Inflammatory macrophage treated with lipopolysaccharide for 1 hour (primary cell): ENCODE measurements at places on chromosomes 7 and 10.

DNA sequence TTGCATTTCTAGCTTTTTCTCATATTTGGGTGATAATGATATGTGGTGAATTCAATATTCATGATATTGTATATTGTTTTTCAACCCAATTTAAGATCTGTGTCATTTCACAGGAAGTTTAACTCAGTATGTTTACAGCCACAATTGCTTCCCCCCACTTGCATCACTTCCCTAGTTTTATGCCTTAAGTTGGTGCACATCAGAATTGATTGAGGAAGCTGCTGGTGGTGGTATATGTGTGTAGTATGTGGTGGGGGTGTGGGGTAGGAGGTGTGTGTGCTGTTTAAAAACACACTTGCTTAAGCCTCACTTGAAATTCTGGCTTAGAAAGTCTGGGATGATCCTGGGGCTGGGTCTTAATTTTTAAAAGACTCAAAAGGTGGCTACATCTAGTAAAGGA lies 245.1 kb upstream of the AOAH start:
- DNase-seq = peak; percentile 88

- no peak for DNase-seq
Observed at GRCh38 chr7:77699056-77699455, 2.8 kb downstream of the RSBN1L start.

GRCh38 chr10:101400585-101400984 lies 46.6 kb downstream of the BTRC start:
- no peak for DNase-seq

- DNase-seq = no peak
Observed at GRCh38 chr7:9657257-9657656, 1223.8 kb downstream of the NXPH1 start.

- no peak for DNase-seq
Observed at GRCh38 chr7:94576316-94576715, 66.7 kb downstream of the CASD1 start.

GRCh38 chr7:127715901-127716300 lies 63.9 kb downstream of the SND1 start:
- DNase-seq = no peak

DNA sequence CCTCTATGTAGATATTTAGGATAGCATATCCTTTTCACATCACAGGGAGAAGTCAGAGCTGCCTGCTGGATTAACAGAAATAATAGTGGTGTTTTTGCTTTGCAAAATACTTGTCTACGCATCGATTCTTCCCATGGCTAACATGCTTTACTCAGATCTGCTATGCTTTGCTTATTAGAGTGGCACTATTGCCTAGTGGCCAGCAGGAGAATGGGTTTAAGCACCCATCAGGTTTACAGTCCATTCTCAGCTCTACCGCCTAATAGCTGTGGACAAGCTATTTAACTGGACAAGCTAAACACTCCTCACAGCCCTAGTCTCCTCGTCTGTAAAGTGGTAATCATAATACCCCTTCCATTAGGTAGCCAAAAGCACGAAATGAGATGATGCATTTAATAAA lies 218.2 kb upstream of the CCDC6 start:
- no peak for DNase-seq

DNA sequence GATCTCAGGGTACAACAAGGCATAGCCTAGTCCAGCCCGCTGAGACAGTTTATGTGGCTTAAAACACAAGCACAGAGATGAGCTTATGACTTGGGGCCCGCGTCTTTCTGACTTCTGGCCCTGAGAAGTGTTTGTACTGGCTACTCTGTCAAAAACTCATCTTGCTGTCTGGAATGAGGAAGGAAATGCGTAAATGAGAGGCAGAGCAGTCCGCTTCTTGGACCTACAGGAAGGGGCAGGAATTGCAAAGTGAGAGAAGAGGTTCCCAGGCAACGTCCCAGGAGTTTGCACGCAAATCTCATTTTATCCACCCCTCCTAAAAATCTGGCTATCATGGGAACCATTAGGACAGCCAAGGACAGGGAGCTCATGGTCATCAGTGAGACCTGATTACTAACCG lies 5.5 kb downstream of the ANXA11 start:
- DNase-seq = peak; percentile 63

DNA sequence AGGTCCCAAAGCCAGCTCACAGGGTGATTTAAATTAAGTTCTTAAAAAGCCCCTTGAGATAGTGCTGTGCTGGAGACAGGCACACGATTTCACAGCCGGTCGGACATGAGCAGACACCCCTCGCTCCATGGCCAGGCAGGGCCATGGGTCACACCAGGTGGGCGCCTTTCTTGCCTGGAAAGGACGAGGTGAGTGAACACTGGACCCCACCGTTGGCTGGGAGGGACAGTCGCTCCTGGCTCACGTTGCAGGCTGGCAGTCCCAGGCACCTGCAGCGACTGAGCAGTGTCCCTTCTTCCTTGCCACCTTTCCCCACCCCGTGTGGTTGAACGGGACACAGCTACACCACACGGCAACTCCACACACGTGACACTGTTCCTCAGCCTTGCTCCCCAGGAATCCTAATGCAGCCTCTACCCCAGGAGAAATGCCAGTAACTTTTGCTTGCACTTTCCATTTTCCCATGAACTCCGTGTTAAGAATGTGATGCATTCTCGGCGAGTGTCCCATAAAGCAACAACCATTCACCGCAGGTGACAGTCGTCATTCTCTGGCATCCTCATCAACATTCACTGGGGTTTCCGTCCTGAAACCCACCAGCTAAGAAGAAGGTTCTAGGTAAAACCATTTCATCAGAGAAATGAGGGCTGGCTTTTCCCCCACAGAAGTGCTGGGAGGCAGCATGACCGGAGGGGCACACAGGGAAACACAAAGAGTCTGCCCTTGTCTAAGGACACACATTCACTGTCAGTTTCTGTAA lies 217.4 kb downstream of the ZMYND11 start:
- no peak for DNase-seq

DNA sequence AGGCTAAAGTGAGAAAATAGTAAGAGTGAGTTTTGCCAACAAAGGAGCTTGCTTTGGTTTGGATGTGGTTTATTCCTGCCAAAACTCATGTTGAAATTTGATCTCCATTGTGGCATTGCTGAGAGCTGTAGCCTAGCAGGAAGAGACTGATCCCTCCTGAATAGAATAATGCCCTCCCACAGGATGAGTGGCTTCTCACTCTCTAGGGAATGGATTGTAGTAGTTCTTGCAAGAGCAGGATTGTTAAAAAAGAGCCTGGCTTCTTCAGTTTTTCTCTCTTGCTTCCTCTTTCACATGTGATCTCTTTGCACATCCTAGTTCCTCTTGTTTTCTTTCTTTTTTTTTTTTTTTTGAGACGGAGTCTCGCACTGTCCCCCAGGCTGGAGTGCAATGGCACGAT lies 34.4 kb downstream of the ASAH2 start:
- peak; percentile 27 for DNase-seq

DNA sequence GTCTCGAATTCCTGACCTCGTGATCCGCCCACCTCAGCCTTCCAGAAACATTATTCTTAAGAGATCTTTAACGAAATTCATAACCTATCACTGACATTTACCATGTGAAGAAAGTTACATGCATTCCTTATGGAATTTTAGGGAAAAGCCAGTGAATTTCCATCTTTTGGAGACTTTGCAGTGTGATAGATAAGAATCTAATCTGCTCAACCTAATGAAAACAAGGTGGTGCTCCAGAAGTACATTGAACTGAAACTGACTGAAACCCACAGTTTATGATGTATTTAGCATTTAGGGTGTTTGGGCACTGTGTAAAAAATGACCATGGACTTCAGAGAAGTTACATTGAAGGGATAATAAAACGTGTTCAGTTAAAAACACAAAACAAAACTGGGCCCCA lies 43.6 kb downstream of the SRI start:
- no peak for DNase-seq

DNA sequence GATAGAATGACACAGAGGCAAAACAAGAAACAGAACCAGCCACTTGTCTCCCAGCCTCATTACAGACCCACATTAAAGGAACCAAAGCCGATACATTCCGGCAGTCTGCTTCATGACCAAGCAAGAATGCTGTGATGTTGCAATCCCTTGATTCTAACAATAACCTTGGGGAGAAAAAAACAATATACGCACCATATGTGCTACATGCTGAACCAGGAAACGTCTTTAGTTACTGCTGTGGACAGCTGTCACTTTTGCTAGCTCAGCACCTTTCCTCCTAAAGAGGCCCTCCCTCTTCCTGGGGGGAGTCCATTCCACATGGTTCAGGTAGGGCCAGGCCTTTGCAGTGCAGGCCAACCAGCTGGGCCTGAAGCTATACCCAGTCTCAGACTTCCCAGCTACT lies 79.1 kb downstream of the PRTFDC1 start:
- DNase-seq = peak; percentile 72

GRCh38 chr10:58723966-58724365 lies 211.3 kb downstream of the BICC1 start:
- peak; percentile 33 for DNase-seq

DNA sequence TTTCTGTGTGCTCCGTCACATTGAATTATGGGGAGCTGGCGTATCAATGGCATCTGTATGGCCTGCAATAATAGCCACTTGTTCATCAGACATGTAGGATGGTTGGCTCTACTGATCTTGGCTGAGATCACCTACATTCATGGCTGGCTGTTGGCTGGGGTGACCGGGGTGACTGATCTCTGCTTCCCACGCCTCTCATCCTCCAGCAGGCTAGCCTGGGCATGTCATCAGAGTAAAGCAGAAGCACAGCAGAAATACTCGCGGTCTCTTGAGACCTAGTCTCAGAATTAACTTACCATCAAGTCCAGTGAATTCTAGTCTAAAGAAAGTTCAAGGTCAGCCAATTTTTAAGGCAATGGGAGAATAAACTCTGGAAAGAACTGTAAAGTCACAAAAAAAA lies 257.7 kb upstream of the GLI3 start:
- no peak for DNase-seq

DNA sequence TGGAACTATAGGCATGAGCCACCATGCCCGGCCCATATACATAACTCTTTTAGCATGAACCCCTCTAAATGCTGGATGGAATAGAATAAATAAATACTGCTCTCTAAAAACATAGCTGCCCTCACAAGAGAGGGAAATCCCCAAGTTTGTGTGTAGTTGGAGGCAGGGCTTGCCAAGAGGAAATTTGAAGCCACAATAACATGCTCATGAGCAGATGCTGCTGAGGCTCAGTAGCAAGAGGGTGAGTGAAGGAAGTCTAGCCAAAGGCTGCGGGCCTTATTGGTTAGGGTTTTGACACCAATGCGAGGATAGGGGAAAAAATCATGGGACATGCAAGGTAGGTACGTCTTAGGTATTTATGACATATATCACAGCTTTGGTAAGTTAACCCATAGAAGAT lies 17.3 kb downstream of the TPK1 start:
- DNase-seq = no peak

DNA sequence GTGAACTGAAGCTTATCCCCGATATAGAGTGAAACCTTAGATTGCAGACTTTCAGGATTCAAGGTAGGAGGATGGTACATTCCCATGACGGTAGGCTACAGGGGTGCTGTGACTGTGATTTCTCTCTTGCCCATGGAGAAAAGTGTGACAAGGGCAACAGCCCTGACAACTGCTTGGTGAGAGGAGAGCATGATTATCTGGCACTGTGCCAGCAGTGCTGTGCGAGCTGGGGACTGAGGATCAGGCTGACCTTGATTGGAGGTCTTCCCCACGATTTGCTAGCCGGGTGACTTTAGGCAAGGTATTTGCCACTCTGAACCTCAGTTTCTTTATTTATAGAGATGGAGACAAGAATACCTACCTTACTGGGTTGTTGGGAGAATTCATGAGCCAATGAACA lies 229.5 kb downstream of the PTEN start:
- no peak for DNase-seq

DNA sequence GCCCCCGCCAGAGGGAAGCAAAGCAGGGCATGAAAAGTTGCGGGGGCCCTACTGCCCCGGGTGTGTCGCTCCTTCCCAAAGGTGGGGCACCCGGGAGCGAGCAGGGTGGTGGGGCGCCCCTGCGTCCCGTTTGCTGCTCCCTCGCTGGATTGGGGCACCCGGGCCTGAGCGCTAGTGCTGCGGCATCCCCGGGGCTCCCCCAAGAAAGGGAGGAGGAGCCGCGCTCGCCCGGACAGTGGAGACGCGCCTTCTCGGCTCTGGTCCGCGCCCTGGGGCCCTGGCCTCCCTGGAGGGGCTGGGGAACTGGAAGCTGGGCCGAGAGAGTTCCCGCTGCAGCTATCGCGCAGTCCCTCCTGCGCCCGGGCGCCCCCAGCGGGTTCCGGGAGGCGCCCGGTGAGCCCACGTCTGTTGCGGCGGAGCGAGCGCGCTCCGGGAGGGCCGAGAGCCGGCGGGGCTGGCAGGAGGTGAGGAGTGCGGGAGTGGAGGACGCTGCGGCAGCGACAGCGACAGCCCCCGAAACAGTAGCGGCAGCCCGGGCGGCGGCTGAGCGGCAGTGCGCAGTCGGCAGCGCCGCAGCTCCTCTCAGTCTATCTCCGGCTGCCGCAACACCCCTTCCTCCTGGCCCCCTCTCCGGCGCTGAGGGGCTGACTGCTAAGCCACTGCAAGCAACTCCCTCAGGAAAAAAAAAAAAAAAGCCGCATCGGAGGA lies 504 bp upstream of the BMPER start:
- DNase-seq = no peak

DNA sequence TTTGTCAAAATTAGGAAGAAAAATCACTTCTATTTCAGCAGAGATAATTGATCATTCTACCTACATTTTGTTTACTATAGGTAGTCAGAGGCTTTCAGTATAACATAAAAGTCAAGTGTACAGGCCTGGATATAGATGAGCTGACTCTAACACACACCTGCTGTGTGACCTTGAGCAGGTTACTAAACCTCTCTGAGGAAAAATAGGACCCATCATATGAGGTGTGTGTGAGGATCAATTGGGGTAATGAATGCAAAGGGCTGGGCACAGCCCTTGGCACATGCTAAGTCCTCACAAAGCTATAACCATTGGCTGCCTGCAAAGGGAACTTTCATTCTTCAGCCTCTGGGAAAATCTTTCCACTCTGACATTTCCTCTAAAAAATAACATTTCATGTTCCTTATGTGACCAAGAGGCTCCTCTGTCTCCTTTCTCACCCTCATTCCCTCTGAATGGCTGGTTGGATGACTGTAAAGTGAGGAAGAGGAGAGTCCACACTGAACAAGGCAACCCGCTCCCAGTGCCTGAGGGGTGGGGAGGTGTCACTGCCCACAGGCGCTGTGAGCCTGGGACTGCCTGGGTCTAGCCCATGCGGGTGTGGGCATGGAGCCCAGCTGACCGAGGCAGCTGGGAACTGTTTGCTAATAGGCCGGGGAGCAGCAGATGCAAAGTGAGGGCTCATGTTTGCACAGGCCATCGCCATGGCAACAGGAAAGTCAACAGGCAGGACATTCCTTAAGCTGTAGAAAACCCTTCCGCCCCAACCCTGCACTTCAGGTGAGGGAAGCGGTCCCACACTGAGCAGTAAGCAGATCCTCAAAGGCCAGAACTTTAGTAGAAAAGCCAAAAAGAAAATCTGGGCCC lies 36.8 kb downstream of the MYOF start:
- no peak for DNase-seq

GRCh38 chr10:102670871-102671434 lies 26.7 kb downstream of the TRIM8 start:
- no peak for DNase-seq

DNA sequence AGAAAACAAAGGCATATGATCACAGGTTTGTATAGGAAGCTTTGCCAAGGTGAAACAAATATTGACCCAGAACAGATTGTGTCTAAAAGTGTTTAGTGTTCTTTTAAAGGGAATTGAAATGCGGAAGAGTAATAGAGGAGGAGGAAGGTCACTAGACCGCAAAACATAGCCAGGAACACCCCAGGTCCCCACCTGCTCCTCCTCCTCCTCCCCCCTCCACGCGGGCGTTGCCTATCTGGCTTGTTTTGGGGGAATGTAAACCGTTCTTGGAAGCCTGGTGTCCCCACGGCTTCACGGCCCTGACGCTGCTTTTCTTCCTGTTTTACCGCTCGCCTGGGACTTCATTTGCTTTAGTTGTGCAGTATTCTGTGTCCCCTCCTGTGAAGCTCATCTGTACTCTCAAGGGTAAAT lies 81.0 kb upstream of the PFKP start:
- no peak for DNase-seq
